Hepatocyte (in vitro differentiated cells): ENCODE measurements at places on chromosomes 13 and 19. TPM values are rescaled to one million over a fixed set of nuclear protein-coding genes. Genes with fewer than 3 reads are reported as not detected.

ZNF563 gene
- total RNA-seq: 4.0 and 5.7 TPM in 2 replicates

- DNase-seq: peak; percentile 14
Measured at GRCh38 chr13:104597546-104598180, 1531.4 kb upstream of the SLC10A2 start.

DNA sequence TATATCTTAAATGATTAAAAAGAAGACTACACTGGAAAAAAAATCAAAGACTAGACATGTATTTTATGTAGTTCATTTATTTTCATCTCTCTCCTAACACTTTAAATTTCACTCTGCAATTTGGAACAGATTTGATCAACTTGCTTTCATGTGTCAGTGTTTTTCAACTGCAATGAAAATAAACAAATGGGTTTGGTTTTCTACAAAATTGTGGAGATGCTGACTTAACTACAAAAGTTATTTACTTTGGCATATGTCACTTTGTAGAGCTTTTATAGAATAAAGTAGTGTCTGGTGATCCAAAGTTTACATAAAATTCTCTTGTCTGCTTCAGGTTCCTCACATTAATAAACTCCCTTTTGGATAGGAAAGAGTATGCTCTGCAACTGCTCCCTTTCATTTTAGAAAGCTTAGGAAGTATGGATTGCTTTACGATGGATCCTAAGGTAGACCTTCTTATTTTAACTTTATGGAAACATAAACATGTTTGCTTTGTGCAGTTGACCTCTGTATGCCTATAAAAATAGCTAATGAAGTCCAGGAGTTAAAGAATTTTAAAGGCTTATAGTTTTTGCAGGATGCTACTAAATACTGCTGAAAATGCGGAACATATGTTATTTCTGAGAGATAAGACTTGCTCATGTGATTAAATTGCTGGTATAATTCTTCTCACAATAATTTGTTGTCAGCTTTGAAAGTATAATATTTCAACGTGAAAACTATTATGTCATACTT, 815.9 kb downstream of the PCDH9 start:
- DNase-seq: no peak

TLE6 gene
- 1.2 and 4.7 TPM in 2 replicates for total RNA-seq
